ENCODE measurements at places on chromosomes 5 and 9.
A peak's percentile ranks its signal among the peaks of the same experiment; 100 is the strongest.

DNA sequence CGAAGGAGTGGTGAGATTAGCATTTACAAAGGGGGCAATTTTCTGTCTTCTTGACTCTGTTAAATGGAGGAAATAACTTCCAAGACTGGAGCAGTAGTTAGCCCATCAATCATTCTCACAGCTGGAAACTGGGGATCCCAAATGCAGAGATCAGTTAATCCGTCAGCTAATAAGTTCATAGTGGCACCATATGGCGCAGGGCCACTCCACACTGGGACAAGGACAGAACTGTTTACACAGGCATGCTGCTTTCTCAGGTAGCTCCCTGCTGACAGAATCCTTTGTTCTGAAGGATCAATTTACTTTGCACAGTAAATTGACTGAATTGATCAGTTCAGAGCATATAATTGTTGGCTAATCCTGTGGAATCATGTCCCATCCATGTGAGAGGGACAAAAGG, 395.7 kb downstream of the TMEM161B start:
- no peak for DNase-seq

DNA sequence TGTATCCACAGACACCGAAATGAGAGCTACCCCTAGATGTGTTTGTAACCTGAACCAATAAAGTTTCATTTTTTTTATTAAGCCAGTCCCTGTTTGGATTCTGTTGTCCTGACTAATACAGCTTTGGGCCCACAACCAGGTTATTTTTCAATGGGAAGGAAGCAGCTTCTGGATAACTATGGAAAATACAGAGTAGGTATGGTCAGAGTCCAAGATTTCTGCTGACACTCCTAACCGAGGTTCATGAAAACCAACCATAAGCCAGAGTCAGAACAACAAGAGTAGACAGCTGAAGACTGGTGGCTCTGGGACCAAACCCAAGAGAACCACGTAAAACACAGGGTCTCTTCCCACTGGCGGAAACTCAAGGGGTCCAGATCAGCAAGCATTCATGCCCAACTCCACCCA, 10.8 kb downstream of the KLF9 start:
- no peak for DNase-seq

DNA sequence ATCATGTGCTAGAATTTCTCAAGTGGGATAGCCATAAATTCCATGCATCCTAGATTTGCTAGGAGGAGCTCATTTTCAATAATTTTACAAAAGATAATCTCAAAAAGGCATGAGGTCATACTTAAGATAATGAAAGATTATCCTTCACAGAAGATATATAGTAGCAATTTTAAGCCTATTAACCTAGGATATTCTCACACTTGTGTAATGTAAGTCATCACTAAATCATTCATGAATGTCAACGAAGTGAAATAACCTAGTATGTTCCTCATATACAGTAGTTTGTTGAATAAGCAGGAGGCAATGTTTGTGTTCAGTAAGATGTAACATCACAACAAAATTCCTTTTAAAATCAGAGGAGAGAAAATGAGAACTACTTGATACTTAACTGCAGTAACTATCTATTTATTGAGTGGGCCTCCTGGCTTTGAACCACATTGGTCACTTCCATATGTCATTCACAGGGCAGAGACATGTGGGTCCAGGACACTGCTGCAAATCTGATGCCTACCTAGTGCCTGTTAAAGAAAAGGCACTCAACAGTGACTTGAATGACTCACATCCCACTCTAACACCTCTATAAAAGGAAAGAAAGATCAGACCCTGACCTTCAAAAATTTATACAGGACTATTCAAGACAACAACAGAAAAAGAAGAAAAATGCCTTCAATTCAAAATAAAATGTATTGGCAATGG, 8.2 kb downstream of the LIFR start:
- DNase-seq, result peak; percentile 68

GRCh38 chr5:96664669-96665068, 2.5 kb downstream of the CAST start:
- peak; percentile 32 for DNase-seq

- DNase-seq, result no peak
Observed at GRCh38 chr9:85199866-85200495, 530.5 kb downstream of the NTRK2 start.

DNA sequence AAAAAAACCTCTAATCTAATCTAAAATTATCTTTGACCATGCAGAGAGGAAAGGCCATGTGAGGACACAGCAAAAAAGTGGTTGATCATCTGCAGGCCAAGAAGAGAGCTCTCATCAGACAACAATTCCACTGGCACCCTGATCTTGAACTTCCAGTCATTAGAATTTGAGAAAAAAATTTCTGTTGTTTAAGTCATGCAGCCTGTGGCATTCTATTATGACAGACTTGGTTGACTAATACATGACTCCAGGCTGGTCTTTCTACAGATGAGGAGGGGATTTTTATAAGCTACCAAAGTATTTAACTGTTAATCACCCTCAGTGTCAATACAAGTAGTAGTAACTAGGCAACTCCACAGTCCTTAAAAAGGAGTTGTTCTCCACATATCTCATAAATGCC, 358.5 kb upstream of the RGMB start:
- no peak for DNase-seq

DNA sequence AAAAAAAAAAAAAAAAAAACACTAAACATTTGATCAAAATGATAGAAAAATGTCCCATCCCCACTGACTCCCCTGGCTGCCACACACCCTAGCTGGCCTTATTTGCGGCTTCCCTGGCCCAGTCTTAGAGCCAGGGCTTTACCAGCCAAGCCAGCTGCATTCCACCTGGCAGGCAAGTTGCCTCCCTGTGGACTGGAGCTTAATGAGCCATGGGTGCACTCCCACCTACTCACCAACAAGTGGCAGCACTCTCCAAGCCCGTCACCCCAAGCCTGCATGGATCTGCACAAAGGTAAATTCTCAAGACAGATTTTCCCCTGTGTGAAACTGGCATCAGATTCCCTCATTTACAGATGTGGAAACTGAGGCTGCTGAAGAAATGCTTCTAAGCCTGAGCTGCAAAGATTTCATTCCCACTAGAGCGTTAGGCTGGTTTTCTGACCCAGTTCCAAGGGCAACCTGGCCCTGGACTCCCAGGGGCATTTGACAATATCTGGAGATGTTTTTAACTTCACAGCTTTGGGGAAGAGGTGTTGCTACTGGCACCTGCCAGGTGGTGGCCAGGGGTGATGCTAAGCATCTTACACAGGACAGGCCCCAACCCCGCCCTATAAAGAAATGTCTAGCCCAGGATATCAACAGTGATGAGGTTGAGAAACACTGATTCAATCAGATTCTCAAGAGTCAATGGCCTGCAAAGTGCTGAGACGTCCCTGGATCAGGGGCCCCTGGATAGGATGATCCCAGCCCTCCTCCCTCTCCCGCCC, 21.9 kb upstream of the VDAC1 start:
- peak; percentile 73 for DNase-seq

DNA sequence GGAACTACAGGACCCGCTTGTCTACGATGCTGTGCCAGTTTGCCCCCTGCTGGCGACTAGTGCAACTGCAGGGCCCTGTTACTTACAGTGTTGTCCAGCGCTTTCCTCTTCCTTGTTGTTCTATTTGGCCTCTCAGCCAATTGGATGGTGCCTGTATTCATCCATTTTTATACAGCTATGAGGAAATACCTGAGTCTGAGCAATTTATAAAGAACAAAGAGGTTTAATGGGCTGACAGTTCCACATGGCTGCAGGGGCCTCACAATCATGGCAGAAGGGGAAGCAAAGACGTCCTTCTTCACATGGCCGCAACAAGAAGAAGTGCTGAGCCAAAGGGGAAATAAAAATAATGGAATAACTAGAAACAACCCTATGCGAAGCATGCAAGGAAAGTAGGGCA, 78.7 kb upstream of the PLEKHG4B start:
- no peak for DNase-seq

- peak; percentile 72 for DNase-seq
Observed at GRCh38 chr9:128902351-128903078, 18.3 kb upstream of the PHYHD1 start.

- DNase-seq, result no peak
Observed at GRCh38 chr9:108933231-108933717, 650 bp downstream of the ELP1 start.

DNA sequence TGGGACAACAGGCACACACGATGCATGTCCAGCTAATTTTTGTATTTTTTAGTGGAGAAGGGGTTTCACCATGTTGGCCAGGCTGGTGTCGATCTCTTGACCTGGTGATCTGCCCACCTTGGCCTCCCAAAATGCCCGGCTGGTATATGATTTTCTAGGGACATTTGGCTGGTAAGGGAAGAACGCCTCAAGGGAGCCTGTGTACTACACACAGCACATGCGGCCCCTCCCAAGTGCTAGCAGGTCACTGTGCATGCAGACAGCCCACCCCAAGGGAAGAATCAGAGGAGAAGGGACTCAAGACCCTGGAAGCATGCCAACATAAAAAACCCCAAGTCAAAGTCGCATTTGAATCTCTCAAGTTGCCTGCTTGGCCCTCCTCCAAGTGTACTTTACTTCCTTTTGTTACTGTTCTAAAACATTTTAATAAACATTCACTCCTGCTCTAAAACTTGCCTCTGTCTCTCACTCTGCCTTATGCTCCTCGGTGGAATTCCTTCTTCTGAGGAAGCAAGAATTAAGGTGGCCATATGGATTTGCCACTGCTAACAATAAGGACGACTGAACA, 24.3 kb upstream of the OTULINL start:
- no peak for DNase-seq

DNA sequence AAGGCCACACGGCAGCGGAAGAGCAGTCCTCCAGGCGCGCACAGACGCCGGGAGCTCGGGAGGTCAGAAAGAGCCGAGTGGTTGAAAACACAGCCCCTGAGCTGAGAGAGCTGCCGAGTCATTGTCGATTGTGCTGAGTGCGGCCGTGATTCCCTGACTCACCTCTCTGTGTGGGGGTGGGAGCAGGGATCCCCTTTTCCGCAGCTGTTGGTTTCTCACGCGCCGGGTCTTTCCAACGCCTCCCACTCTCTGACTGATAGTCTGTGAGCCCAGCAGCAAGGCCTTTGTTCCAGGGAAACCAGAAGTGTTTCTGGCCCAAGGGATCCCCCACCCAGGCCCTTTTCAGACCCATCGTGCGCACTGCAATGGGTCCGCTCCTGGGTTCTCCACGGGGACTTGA, 97.3 kb downstream of the MRPL36 start:
- no peak for DNase-seq

DNA sequence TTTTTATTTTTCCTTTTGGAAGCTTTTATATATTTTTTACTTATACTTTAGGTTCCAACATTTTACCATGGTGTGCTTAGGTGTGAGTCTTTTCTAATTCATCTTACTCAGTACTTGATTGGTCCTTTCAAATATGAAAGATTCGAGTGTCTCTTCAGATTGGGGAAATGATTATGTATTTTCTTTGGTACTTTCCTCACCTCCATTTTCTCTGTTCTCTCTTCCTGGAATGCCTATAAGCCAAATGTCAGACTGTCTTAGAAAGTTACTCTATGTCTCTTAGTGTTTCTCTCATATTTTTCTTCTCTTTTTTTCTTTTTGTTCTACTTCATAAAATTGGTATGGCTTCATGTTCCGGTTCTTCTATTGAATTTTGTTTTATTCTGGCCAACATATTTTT, 119.6 kb upstream of the SV2C start:
- DNase-seq, result no peak

- DNase-seq, result no peak
Observed at GRCh38 chr9:89706086-89706485, 101.3 kb downstream of the GADD45G start.

- no peak for DNase-seq
Observed at GRCh38 chr5:6412811-6413210, 34.5 kb upstream of the MED10 start.

- no peak for DNase-seq
Observed at GRCh38 chr5:165885623-165886350, 2380.4 kb downstream of the MAT2B start.

GRCh38 chr5:5619546-5619945, 197.1 kb downstream of the ICE1 start:
- DNase-seq, result no peak

DNA sequence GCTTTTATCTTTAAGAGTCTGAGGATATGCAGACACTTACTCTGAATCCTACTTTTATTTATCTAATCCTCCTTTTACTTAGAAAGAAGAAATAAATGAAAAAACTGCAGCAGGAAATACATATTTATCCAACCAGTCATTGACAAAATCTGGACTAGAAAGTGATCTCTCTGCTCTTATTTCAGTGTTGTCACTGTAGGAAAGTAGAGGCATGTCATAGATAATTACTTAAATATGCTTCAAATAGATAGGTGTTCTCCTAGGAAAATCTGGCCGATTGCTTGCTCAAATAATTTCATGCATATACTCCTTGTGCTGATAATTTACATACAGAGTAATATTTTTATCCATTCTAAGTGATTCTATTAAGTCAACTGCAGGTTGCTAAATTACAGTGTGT, 2001.9 kb upstream of the C9orf72 start:
- no peak for DNase-seq

- no peak for DNase-seq
Observed at GRCh38 chr9:134391319-134392231, 65.3 kb downstream of the RXRA start.

GRCh38 chr5:181223729-181224389, 778 bp downstream of the TRIM41 start:
- no peak for DNase-seq

DNA sequence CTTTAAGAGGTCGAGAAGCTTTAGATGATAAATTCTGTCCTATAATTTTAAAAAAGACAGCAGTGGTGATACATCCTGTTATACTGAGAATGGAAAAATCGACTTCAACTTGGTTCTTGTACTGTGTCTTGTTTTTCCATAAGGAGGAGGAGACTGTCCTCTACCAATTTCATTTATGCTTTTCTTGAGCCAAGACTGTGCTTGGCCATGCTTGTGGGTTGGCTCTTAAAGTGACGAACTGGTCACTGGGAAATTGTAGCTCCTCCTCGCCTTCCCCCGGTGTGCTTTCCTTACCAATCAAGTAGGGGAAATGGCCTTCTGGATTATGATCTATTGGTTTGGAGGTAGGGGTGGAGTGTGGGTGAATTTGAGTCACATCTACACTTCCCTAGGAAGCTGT, 67.1 kb upstream of the HSPB3 start:
- no peak for DNase-seq

GRCh38 chr5:179194201-179194910, 134.2 kb downstream of the ZNF354C start:
- no peak for DNase-seq

- DNase-seq, result no peak
Observed at GRCh38 chr5:34669931-34670516, 13.9 kb downstream of the RAI14 start.

GRCh38 chr5:105849701-105850100, 1821.0 kb downstream of the EFNA5 start:
- DNase-seq, result no peak

- DNase-seq, result no peak
Observed at GRCh38 chr9:105541838-105542237, 16.1 kb upstream of the FKTN start.

DNA sequence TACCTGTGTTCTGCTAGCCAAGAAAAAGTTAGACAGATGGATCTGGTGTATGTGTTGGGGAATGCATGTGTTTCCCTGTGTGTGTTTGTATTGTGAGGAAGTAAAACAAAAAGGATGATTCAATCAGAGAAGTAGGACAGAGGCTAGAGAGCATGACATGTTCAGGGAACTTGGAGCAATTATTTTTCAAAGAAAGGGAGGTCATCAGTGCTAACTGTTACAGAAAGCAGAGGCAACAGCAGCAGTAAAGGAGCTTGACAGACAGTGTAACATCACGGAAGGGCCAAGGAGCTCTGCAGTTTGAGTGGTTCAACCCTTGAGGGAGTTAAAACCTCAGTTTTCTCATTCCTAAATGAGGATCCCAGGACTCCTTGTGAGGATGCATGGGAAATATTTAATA, 13.2 kb downstream of the SPINK1 start:
- no peak for DNase-seq

- DNase-seq, result no peak
Observed at GRCh38 chr9:82284758-82285157, 296.2 kb downstream of the SPATA31D1 start.

Measured in large intestine (tissue), 12 donors.